ENCODE measurements at places on chromosomes 12 and 14.
A peak's percentile ranks its signal among the peaks of the same experiment; 100 is the strongest.

DNA sequence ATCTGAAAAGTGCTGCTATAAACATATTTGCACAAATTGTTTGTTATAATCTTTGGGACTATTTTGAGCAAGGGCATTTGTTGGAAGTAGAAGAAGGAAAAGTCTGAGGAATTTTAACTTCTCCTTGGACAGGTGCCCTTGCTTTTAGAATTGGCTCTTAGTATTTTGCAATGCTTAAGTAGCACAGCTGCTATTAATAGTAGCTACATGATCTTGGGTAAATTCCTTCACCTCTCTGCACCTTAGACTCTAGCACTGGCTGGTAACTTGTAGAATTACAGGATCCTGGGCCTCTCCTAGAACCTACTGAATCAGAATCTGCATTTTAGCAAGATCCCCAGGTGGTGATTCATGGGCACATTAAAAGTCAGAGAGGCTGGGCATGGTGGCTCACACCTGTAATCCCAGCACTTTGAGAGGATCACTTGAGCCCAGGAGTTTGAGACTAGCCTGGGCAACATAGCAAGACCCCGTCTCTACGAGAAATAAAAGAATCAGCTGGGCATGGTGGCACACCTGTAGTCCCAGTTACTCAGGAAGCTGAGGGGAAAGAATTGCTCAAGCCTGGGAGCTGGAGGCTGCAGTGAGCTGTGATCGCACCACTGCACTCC is 10.8 kb upstream of the TMEM120B start:
- DNase-seq, result no peak

DNA sequence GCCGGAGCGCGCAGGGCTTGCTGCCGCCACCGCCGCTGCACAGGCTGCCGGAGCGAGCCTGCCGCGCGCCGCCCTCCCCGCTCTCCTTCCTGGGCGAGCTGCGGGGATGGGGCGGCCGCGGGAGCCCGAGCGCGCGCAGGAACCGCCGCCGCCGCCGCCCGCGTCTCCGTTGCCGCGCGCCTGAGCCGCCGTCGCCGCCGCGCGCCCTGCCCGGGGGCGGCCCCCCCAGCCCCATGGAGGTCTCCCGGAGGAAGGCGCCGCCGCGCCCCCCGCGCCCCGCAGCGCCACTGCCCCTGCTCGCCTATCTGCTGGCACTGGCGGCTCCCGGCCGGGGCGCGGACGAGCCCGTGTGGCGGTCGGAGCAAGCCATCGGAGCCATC is 352 bp downstream of the PLXNC1 start:
- no peak for DNase-seq

- no peak for DNase-seq
Measured at GRCh38 chr12:99960311-99960710, 24.4 kb downstream of the ANKS1B start.

GRCh38 chr14:43338713-43339112 is 1168.4 kb downstream of the FSCB start:
- DNase-seq, result no peak

GRCh38 chr12:6975297-6976032 is 4.8 kb downstream of the EMG1 start:
- no peak for DNase-seq

DNA sequence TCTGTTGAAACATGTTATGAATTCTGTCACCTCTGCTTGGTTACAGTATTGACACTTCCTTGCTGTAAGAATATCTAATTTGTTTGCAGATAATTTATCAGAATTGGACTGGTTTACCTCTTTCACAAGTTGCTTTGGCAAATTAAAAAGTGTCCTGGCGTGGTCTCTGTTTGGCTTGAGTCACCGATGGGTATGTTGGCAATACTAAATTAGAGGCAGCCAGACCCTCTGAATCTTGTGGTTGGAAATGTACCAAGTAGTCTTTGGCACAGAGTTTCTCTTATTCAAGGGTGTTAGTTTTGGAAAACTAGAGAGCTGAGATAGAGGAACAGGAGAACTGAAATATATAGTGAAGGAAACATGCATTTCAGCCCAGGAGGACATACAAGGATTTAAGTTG is 521.1 kb upstream of the MGAT4C start:
- no peak for DNase-seq

- DNase-seq, result peak; percentile 3
Measured at GRCh38 chr12:44000309-44000952, 164.6 kb downstream of the TMEM117 start.

- no peak for DNase-seq
Measured at GRCh38 chr12:117680312-117680711, 288.5 kb downstream of the KSR2 start.

- DNase-seq, result no peak
Measured at GRCh38 chr14:106487600-106487999, 961.2 kb downstream of the TMEM121 start.

- no peak for DNase-seq
Measured at GRCh38 chr14:90545382-90545781, 148.6 kb downstream of the CALM1 start.

GRCh38 chr12:998020-998874 is 7.2 kb downstream of the ERC1 start:
- no peak for DNase-seq

DNA sequence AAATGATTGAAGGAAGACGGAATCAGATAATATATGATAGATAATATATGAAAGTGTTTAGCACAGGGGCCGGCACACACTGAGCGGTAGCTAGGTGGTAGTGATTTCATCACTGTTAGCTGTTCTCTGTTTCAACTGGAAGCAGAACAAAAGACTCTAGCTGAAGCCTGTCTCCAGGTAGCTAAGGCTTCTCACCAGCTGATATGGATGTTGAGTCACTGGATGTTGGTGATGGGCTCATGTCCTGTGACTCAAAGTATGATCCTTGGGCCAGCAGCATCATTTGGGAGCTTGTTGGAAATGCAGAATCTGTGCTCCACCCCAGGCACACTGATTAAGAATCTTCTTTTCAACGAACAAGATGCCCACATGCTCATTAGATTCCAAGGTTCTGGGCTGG is 21.7 kb upstream of the KCNA5 start:
- no peak for DNase-seq

GRCh38 chr12:114500775-114501473 is 95.0 kb upstream of the TBX5 start:
- no peak for DNase-seq

GRCh38 chr14:89531661-89532335 is 114.8 kb upstream of the FOXN3 start:
- no peak for DNase-seq

DNA sequence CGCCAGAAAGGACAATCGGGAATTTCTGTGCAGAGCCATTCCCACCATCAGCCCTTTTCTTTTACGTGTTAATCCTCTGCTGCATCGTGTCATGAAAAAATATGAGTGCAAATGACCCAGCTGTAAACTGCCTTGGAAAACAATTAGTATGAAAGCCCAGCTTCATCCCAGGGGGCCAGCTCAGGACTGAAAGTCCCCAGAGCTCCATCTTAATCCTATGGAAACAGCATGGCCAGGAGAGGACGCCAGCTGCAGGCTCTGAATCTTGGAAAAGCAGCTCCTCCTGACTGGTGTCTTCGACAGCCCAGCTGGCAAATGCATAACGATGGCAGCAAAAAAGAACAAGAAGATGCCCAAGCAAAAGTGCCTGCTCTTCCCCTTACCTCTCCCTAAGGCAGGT is 191.5 kb downstream of the NTF3 start:
- DNase-seq, result no peak

DNA sequence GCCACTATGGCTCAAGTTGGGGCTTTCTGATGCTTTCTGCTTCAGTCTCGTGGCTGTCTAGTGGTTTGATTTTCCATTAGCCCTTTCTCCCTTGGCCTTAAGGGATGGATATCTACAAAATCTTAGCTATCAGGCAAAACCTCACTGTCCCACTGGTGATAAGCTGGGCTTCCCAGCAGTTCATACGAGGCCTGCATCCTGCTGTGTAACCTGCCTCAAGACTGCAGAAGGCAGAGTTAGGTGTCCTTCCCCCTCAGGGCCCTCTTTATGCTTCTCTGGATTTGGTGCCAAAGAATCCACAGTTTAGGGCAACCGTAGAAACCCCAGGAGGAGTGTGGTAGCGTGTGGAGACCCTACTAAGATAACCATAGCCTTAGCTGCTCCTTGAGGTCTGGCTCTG is 38.9 kb downstream of the ETV6 start:
- DNase-seq, result no peak

DNA sequence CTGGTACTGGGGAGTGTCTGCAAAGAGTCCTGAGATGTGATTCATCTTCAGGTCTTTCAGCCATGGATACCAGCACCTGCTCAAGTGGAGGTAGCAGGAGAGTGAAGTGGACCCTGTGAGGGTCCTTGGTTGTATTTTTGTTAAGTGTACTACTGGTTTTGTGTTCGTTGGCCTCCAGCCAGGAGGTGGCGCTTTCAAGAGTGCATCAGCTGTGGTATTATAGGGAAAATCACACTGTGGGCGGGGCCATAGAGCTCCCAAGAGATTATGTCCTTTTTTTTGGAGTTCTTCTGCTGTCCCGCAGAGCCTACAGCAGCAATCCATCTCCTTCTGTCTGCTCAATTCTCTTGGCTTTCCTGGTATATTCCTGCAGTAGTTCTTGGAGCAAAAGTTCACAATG is 66.8 kb downstream of the SPATA7 start:
- no peak for DNase-seq

DNA sequence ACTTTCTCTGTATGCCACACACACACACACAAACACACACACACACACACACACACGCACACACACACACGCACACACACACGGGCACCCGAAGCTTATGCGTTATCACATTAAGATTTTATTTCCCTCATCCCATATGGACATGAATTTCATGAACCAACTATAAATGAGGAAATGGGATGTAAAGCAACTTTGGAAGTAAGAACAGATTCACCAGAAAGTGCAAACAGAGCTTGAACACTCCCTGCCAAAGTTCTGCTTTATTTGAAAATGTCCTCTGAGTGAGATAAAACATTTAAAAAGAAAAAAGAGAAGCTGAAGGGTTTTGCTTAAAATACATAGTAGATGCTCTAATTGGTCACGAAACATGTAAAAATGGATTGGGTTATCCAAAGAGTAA is 90.4 kb upstream of the OTX2 start:
- no peak for DNase-seq

- no peak for DNase-seq
Measured at GRCh38 chr12:71010143-71010479, 89.6 kb upstream of the PTPRR start.

- DNase-seq, result no peak
Measured at GRCh38 chr12:54558311-54558710, 8.9 kb downstream of the PDE1B start.

DNA sequence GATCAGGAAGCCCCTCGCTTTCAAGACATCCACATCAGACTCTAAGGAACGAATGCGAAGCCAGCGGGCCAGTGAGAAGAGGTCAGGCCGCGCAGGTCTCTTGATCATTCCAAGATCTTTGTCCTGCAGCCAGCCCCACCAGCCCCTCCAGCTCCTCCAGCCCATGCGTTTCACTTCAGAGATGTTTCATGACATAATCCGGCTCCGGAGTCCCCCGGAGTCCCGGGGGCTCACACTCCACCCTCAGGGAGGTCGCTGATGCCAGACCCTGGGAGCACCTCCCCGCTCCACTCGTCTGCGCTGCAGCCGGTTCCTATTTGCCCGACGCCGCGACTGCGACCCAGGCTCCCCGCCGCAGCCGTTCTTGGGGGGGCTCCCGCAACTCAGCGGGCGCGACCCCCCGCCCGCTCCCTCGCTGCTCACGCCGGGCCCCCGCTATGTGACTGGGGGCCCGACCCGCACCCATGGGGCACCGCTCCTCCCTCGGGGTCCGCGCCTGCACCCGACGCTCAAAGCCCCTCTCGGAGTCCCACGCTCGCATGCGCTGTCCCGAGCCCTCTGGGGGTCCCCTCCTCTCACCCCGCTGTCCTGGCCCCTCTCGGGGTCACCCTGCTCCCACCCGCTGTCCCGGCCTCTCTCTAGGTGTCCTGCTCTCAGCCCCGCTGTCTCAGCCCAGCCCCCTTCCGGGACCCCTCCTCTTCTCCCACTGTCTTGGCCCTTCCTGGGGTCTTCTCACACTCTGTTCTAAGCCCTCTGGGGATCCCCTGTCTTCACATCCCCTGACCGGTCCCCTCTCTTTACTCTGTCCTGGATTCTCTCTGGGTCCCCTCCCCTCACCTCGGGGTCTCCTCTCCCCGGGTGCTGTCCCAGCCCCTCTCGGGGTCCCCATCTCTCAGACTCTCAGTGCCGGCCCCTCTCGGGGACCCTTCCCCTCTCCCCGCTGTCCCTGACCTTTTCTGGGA is 1.1 kb downstream of the TAOK3 start:
- DNase-seq, result no peak

GRCh38 chr14:40292664-40293063 is 860.4 kb upstream of the FBXO33 start:
- no peak for DNase-seq

DNA sequence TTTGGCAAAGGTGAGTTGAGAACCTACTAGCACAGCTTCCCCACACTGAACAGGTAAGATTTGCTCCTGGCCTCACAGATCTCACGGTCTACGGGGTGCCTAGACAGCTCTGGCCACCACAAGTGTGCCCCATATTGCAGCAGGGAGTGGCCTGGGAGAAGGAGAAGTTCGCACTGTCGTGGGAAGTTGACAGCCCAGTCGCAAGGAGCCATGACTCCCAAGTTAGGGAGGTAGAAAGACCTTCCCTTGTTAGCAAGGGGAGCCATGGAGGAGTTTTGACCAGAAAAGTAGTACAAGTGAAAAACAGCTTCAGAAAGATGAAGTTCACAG is 316.3 kb downstream of the BCL11B start:
- no peak for DNase-seq

- DNase-seq, result no peak
Measured at GRCh38 chr12:104095289-104095688, 31.0 kb downstream of the HCFC2 start.

DNA sequence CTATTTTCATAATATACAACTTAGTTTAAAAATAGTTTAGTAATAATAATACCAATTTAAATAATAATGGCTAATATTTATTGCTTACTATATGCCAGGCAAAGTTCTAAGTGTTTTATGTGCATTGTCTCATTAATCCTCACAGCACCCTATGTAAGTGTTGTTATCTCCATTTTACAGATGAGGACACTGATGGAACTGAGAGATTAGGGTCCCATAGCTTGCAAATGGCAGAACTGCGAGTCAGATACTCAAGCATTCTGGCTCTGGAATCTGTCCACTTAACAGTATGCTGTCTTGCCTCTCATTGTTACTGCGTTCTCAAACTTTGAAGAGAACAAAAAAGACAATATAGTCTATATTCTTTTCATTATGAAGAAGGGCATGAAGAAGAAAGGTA is 19.0 kb downstream of the AP5M1 start:
- no peak for DNase-seq

DNA sequence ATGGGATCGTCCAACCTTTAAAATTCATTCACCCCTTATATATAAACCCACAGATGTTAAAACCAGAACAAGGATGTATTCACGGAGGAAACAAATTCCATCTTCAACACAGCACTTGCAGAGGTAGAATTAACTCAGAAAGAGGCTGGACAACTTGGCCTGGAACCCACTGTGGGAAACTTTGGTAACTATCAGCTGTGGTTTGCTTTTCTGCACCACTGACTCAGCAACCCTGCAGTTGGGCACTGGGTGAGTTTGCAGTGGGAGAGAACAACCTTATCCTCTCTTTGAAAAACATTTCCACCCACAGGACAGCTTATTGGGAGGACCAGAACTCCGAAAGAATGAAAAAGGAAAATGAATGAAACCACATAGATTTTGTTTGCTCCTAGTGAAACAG is 66.3 kb downstream of the ZNF664 start:
- no peak for DNase-seq
